Myocyte (in vitro differentiated cells): ENCODE measurements at places on chromosomes 5 and 9.

DNA sequence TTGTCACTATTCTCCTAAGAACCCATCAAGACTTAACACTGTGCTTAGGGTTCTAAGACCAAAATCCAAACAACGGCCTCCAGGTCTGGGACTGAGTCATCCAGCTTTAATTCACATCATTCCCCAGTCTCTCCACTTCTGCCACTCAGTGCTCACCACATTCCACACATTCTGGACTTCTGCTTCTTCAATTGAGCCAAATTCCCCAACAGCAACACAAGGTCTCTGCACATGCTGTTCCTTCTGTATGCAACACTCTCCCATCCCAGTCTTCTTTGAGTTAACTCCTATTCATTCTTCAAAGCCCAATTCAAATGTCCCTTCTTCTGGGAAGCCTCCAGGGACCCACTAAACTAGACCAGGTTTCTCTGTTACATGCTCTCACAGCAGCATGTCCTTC, 97.8 kb downstream of the GPR21 start:
- DNase-seq = no peak

- DNase-seq = peak; percentile 36
These were observed 54.8 kb downstream of the CAMK4 start for GRCh38 chr5:111278858-111279504.

GRCh38 chr9:32524892-32525708, 896 bp downstream of the RIGI start:
- no peak for DNase-seq

DNA sequence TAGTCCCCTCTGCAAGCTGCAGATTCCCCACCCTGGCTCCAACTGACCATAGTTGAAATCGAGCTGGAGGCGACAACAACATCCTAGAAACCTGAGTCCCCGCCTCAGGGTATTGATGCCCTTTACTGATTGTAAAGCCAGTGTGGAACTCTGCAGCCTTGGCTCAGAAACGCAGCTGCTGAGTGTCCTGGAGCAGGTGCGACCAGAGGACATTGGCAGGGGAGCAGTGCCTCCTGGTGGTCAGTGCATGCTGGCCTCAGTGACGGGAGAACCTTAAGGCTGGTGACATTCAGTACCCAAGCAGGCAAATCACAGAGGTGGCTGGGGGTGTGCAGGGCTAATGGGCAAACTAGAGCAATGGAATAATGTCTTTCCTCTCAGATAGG, 20.4 kb upstream of the ZNF354B start:
- DNase-seq = peak; percentile 28

GRCh38 chr5:84379749-84380148, 4.9 kb downstream of the EDIL3 start:
- DNase-seq = peak; percentile 63

- no peak for DNase-seq
These were observed 18.1 kb downstream of the ARHGEF37 start for GRCh38 chr5:149599375-149599774.
